ENCODE measurements at places on chromosomes 5 and 9. TPM values are rescaled to one million over a fixed set of nuclear protein-coding genes. Genes with fewer than 3 reads are reported as not detected.

DNA sequence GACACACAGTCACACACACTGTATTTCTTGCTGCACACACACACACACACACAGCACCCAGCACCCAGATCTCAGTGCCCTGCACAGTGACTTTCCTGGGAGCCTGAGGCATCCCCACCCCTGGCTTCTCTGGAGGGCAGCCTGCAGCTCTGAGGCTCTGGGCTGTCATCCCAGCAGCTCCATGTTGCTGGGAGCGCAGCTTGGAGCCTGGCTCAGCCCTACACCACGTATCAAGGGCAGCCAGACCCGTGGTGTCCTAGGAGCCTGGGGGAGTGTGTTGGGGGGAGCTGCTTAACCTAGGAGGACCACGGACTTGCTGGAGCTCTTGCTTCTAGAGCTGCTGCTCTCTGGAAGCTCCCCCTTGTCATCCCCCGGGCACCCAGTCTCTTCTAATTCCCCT lies 5.2 kb downstream of the IER5L start:
- H3K27ac ChIP-seq = no peak overlapping the region
- H3K27me3 ChIP-seq = no peaks in the 10 kb centered on the region
- H3K4me1 ChIP-seq = peaks cover 44% of the 10 kb centered on the region

DNA sequence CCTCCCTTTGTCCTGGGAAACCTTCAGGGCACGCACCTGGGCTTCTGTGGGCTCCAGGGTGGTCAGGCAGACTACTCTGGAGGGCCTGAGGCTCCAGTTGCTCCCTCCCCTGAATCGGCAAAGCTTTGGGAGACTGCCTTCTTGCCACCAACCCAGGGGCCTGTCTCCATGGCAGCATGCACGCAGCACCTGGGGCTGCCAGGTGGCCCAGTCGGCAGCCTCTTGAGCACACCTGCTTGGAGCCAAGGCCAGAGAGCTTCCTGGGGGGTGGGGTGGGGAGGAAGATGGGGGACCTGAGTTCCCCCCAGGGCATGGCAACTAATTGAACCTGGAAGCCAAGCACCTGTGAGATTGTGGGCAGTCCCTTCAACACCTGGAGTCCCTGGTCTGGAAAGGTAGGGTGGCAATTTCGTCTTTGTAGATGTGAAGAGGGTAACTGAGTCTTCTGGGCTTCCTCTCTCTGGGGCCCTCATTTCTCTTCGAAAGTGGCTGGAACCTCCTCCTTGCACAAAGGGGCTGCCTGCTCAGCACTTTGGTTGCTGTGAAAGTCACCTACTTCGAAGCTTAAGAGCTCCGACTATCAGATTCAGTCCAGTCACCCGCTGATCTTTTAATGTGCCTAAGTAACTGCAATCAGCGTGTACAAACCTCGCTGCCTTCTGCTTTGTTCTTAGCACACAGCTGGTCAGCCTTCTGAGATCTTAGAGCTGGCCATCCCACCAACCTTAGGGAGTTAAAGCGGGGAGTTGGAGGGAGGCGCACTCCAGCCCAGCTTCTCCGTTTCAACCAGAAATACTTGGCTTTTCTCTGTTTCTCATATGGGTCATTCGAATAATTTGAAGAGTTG lies 4.0 kb downstream of the RNF183 start:
- no peak overlapping the region for H3K27ac ChIP-seq
- no peaks in the 10 kb centered on the region for H3K4me1 ChIP-seq
- DNase-seq = no peak
- no peak overlapping the region for H3K4me3 ChIP-seq
- no peaks in the 10 kb centered on the region for H3K36me3 ChIP-seq

Gene PCDH1
- total RNA-seq = 0.29 TPM

DNA sequence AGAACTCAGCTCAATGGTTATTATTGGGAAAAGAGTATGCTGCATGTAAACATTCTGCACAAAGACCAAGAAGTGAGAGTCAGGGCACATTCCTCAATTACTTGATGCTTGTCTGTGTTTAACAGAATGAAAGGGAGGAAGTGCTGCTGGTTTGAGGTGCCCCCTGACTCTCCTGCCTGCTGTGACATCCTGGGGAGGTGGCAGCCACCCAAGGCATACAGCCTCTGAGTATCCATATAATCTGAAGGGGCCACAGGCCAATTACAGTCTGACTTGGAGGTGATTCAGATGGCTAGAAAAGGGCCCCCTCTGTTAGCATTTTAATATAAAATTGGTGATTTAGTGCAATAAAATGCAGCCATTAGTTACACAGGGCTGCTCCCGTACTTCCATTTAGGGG lies 313.8 kb downstream of the ASTN2 start:
- H3K36me3 ChIP-seq = no peaks in the 10 kb centered on the region
- no peak overlapping the region for H3K4me3 ChIP-seq
- no peak overlapping the region for H3K27ac ChIP-seq
- DNase-seq = no peak
- H3K4me1 ChIP-seq = no peaks in the 10 kb centered on the region

Gene OTP
- total RNA-seq = under 0.01 TPM

Gene PDCD1LG2
- 4.7 TPM for total RNA-seq

Gene SPARC
- 4,600 TPM for total RNA-seq

Gene MZB1
- not detected for total RNA-seq

- no peaks in the 10 kb centered on the region for H3K36me3 ChIP-seq
- peak; percentile 97 for DNase-seq
- H3K4me1 ChIP-seq = peaks cover 2% of the 10 kb centered on the region
- no peak overlapping the region for H3K4me3 ChIP-seq
Observed at GRCh38 chr9:137021979-137022661, 5.9 kb downstream of the ABCA2 start.

DNA sequence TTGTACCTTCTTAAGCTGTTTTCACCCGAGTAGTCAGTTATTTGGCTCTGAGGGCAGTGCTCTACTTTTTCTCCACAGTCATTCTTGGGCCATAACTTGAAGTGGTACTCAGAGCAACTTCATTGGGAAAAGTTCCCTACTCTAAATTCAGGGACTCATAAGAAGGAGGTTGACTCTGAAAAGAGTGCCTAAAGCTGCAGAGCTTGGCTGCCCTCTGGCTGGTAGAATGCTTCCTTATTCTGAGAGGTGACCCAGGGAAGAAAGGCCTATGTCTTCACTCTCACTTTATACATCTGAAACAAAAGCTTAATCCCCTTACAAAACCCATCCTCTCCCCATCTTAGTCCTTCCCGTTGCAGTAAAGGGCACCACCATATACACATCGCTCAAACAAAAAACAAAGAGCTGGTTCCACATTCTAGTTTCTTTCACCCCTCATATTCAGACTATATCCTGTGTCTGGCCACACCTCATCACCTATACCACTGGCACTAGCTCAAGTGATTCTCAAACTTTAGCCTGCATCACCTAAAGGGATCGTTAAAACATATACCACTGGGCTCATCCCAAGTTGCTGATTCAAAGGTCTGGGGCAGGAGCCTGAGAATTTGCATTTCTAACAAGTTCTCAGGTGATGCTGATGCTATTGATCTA lies 7.9 kb downstream of the IGIP start:
- H3K36me3 ChIP-seq = no peaks in the 10 kb centered on the region
- H3K4me3 ChIP-seq = no peak overlapping the region
- DNase-seq = no peak
- H3K27ac ChIP-seq = no peak overlapping the region
- H3K4me1 ChIP-seq = peaks cover 19% of the 10 kb centered on the region
- no peaks in the 10 kb centered on the region for H3K27me3 ChIP-seq

DNA sequence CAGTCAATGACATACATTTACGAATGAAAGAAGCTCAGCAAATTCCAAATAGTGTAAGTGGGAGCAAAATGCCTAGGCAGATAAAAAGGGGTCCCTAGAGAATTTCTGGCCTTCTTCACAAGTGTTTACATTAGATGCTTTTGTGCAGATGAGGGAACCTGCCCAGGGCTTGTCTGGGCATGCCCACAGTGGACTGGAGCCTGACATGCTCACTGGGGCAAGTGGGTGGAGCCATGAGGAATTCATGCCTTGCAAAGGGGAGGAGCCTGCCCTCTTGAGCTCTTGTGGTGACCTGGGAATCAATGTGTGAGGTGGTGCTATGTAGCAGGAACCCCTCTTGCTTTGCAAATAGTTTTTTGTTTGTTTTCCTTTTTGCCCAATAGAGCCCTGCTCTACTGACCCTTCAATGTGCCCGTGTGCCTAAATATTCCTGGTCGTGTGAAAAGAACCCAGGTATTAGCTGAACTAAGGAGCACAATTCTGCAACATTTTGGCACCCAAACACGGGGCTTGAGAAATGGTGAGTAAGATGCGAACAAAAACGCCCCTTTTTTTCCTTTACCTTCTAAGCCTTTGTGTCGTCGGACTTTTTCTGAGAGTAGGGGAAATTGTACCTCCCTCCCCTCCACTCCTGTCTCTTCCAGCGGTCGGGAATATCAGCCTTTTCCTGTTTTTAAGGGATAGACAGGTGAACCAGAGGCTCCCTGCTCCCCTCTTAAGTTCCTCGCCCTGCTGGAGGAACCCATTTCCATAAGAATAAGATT lies 433.8 kb upstream of the CDH9 start:
- no peaks in the 10 kb centered on the region for H3K36me3 ChIP-seq
- no peaks in the 10 kb centered on the region for H3K4me1 ChIP-seq
- no peak for DNase-seq
- peak overlapping the region; percentile 3 for H3K4me3 ChIP-seq
- no peaks in the 10 kb centered on the region for H3K27me3 ChIP-seq

Gene POU5F2
- total RNA-seq = 1.8 TPM

- H3K4me3 ChIP-seq = no peak overlapping the region
- H3K27me3 ChIP-seq = no peaks in the 10 kb centered on the region
- H3K4me1 ChIP-seq = peaks cover 9% of the 10 kb centered on the region
- peak overlapping the region; percentile 45 for H3K27ac ChIP-seq
Observed at GRCh38 chr5:50595199-50595598, 71.2 kb upstream of the PARP8 start.

- H3K27me3 ChIP-seq = no peaks in the 10 kb centered on the region
- no peaks in the 10 kb centered on the region for H3K4me1 ChIP-seq
- DNase-seq = no peak
- no peaks in the 10 kb centered on the region for H3K36me3 ChIP-seq
Observed at GRCh38 chr9:29799227-29799626, 2225.9 kb upstream of the C9orf72 start.

- H3K36me3 ChIP-seq = no peaks in the 10 kb centered on the region
- H3K4me3 ChIP-seq = no peak overlapping the region
- no peak overlapping the region for H3K27ac ChIP-seq
Observed at GRCh38 chr5:78613151-78613533, 35.4 kb downstream of the LHFPL2 start.

DNA sequence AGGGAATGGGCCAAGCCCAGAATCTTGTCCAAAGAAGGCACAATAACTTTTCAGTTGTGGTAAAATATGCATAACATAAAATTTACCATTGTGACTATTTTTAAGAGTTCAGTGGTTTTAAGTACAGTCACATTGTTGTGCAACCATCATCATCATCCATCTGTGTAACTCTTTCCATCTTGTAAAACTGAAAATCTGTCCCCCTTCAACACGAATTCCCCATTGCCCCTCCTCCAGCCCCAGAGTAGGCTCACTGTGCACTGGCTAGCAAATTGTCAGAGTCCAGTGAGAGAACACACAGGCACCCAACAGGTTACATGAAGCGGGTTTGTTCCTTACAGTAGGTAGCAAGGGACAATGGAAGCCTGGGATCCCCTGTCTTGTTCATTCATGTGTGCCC lies 13.7 kb downstream of the BARX1 start:
- peak; percentile 25 for DNase-seq
- peaks cover 19% of the 10 kb centered on the region for H3K27me3 ChIP-seq
- H3K36me3 ChIP-seq = no peaks in the 10 kb centered on the region
- no peak overlapping the region for H3K4me3 ChIP-seq

GRCh38 chr5:179310439-179311090 lies 34.7 kb downstream of the ADAMTS2 start:
- DNase-seq = peak; percentile 50
- no peak overlapping the region for H3K4me3 ChIP-seq
- H3K36me3 ChIP-seq = peaks cover 3% of the 10 kb centered on the region
- no peaks in the 10 kb centered on the region for H3K27me3 ChIP-seq

Gene NRG2
- total RNA-seq = 0.72 TPM

Gene ITGA1
- 31.8 TPM for total RNA-seq

GRCh38 chr9:109453210-109453842 lies 44.8 kb downstream of the PTPN3 start:
- H3K27me3 ChIP-seq = no peaks in the 10 kb centered on the region
- H3K4me3 ChIP-seq = no peak overlapping the region
- peak; percentile 26 for DNase-seq
- H3K36me3 ChIP-seq = no peaks in the 10 kb centered on the region
- H3K4me1 ChIP-seq = peaks cover 7% of the 10 kb centered on the region

DNA sequence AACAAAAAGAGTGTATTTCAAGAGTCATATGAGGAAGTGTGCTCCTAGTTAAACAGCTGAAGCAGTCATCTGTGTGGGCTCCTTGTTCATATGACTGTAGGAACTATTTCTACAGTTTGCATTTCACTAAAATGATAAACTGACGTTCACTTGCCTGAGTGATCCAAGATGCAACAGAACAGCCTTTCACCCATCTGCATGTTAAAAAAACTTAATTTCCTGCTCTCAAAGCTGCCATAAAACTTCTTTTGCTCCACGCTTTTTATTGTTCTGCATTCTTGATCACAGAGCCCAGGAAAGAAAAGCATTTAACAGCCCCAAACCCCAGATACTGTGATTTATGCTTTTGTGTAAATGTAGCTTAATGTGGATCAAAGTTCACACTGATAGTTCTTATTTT lies 43.9 kb downstream of the ZNF608 start:
- H3K27me3 ChIP-seq = no peaks in the 10 kb centered on the region
- H3K27ac ChIP-seq = no peak overlapping the region
- H3K36me3 ChIP-seq = no peaks in the 10 kb centered on the region
- H3K4me1 ChIP-seq = no peaks in the 10 kb centered on the region
- H3K4me3 ChIP-seq = no peak overlapping the region

GRCh38 chr5:127353796-127354195 lies 63.2 kb downstream of the MEGF10 start:
- H3K4me1 ChIP-seq = peaks cover 18% of the 10 kb centered on the region
- H3K4me3 ChIP-seq = no peak overlapping the region

GRCh38 chr9:133290751-133291302 lies 15.8 kb upstream of the ABO start:
- H3K4me1 ChIP-seq = no peaks in the 10 kb centered on the region
- H3K27ac ChIP-seq = no peak overlapping the region
- no peaks in the 10 kb centered on the region for H3K36me3 ChIP-seq
- no peak for DNase-seq
- no peaks in the 10 kb centered on the region for H3K27me3 ChIP-seq

DNA sequence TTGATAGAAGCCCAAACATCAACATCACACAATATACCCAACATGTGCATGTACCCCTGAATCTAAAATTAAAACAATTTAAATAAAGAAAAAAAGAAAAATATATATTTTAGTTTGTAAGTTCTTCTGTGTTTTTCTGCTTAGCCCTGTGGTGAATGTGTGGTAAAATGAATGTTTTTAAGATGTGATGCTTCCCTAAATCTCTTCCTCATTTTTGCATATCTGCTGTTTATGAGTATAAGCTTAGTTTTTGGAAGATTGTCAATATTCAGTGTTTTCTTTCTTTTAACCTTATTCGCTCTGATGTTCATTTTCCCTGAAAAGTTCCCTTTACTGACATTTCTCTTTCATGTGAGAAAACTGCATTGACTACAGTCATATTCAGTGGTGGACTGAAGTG lies 44.4 kb upstream of the DAB2 start:
- no peak for DNase-seq
- H3K4me3 ChIP-seq = no peak overlapping the region
- H3K36me3 ChIP-seq = no peaks in the 10 kb centered on the region
- no peak overlapping the region for H3K27ac ChIP-seq
- H3K27me3 ChIP-seq = no peaks in the 10 kb centered on the region

Gene SPINK13
- total RNA-seq = not detected

Measured in osteoblast (primary cell).